Sciatic nerve (tissue), 2 donors: ENCODE measurements at places on chromosomes 7 and 10. TPM values are rescaled to one million over a fixed set of nuclear protein-coding genes. Genes with fewer than 3 reads are reported as not detected.

DNA sequence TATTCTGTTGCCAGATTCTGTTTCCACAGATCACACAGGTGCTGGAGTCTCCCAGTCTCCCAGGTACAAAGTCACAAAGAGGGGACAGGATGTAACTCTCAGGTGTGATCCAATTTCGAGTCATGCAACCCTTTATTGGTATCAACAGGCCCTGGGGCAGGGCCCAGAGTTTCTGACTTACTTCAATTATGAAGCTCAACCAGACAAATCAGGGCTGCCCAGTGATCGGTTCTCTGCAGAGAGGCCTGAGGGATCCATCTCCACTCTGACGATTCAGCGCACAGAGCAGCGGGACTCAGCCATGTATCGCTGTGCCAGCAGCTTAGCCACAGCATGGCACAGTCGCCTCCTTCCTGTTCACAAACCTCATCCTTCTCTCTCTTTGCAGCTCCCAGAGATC lies 237.5 kb upstream of the PRSS1 start:
- DNase-seq: no peak

GRCh38 chr10:31374146-31374696 lies 55.2 kb downstream of the ZEB1 start:
- DNase-seq: no peak

DNA sequence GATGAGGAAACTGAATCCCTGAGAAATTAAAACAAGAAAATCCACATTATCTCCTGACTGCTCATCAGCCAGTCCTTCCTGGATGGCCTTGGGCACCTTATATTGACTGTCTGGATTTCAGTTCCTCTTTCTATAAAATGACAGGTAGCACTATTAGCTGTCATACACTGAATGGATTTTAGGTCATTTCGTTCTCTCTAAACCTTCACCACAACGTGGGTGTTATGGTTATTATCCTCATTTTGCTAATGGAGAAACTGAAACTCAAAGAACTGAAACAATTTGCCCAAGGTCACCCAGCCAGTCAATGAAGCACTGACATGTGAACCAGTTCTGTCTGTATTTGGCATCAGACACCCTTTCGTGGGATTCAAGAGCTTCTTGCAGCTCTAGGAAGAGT lies 193.8 kb downstream of the CYP26A1 start:
- no peak for DNase-seq

DNA sequence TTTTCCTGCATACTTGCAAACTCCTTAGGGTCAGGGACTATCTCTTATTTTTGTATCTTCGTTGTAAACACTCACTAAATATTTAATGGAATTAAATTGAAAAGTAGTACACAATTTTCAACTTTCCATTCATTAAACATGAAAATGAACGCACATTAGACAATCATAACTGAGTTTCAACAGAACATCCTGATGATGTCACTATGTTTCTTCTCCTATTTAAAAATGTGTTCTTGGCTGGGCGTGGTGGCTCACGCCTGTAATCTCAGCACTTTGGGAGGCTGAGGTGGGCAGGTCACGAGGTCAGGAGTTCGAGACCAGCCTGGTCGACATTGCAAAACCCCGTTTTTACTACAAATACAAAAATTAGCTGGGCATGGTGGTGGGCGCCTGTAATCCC lies 14.1 kb upstream of the PURB start:
- no peak for DNase-seq

Gene ASIC3
- total RNA-seq: 4.7 TPM

Gene PCLO
- total RNA-seq: 0.98 TPM
